ENCODE measurements at places on chromosomes 4 and X.
A peak's percentile ranks its signal among the peaks of the same experiment; 100 is the strongest.

DNA sequence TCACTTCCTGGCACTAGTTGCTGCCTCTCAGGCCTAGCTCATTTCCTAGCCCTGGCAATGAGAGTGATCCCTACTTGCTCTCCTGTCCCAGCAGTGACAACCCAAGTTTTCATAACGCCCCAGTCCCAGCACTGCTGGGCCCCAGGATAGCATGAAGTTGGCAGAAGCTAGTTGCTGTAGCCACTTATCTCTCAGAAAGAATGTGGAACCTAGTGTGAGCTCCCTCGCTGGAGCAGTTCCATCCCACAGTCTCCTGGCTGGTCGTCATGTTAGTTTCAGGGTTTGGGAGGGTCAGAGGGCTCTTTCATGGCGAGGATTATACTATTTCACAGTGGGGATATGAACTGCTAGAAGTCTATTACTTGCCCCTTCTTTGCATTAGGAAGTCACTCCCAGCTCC lies 5.1 kb downstream of the PF4 start:
- DNase-seq: peak; percentile 62

DNA sequence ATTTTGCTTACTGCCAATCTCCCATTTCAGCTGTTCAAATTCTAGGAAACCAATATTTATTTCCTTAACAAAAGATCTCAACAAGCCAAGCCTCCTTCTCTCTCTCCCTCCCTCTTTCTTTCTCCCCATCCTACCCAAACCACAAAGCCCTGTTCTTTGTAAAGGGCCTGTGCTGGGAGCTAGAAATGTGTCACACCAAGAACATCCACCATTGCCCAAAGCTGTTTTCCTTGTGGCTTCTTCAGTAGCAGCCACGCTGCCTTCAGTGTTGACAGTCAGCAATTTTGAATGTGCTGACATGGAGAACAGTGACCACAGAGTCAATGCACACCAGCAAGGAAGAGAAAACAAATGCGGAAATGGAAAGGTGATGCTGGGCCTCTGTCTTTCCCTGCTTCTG lies 203.0 kb downstream of the MAML3 start:
- peak; percentile 66 for DNase-seq

GRCh38 chr4:10207116-10207515 lies 90.5 kb upstream of the WDR1 start:
- no peak for DNase-seq

- DNase-seq: peak; percentile 80
These were observed 365.7 kb downstream of the PPP3CA start for GRCh38 chr4:100981447-100982204.
